ENCODE measurements at places on chromosomes 7 and 10.

DNA sequence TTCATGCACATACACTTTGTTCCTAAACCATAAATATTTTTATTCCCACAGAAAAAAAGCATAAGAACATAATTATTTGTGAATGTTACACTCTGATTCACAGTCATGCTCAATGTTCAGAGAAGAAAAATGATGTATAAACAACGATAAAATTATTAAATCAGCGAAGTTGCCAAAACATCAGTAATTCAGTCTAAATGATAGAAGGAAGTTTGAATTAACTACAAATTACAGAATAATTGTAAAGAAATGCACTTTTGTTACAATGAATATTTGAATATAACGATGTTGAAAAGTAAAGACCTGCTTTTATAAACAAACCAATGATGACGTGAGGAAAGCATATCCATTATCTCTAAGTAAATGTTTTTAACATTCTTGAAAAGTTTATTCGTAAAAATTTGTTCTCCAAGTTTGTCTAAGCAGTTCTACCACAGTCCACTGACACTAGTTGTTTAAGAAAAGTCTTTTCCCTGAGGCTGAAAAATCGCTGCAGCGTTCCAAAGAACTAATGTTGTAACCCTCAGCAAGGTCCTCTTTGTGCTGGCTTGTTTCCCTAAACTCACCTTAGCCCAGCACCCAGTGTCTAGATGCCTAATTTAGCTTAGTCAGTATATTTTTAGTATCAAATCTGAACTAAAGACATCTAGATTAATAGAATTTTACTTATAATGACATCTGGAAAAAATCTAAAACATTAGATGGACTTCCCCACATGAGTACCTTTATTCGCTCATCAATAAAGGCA, 30.4 kb downstream of the TSPAN12 start:
- no peak for DNase-seq

DNA sequence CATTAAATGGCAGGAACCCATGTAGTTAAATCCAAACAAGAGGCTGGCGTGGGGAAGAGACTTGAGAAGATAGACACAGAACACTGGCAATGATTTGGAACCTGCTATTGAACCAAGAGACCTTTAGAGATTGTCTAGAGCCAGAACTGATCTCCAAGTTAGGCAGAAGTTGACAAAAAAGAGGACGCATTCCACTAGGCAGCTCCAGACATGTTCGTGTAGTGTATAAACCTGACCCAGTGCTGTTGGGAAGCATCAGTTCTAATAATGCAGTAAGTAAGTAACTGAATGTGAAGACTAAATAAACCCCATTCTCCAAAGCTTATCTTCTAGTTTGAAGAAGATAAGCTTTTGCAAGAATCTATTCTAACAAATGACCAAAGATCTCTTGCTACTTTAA, 50.8 kb downstream of the AP3M1 start:
- DNase-seq: no peak

- peak; percentile 17 for DNase-seq
Observed at GRCh38 chr10:132904814-132905649, 37.3 kb downstream of the CFAP46 start.

GRCh38 chr7:76292213-76292573, 10.3 kb upstream of the HSPB1 start:
- DNase-seq: no peak

DNA sequence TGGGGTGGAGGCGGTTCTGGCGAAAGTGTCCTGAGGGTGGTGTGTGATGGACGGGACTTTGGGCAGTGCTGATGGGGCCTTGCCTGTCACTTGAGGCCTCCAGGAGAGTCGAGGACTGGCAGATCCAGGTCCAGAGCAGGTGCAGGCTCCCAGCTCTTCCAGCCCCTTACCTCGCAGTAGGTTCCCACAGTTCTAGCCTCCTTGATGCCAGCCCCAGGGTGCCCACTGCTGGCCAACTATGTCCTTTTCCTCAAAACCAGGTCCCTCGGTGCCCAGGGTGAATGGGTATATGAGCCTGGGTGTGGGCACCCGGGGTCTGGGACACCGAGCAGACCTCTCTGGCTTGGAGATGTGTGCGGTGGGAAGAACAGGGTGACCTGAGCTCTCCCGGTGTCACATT, 8.3 kb downstream of the FAM20C start:
- DNase-seq: no peak

DNA sequence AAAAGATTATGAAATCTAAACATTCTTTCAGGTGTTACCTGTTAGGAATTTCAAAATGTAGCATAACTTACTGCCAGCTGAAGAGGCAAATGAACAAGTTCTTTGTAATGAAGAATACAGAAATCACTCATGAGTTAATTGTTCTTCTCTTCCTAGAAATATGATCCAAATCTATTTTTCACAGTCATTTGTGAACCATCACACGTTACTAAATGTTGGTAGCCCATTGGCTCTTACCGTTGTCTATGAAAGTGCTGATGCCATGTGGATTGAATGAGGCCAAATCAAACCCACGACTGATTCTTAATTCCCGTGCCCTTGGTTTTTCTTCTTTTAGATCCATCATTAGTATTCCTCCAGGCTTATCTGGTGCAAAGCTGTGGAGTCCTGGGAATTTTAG, 15.9 kb upstream of the PON3 start:
- no peak for DNase-seq

DNA sequence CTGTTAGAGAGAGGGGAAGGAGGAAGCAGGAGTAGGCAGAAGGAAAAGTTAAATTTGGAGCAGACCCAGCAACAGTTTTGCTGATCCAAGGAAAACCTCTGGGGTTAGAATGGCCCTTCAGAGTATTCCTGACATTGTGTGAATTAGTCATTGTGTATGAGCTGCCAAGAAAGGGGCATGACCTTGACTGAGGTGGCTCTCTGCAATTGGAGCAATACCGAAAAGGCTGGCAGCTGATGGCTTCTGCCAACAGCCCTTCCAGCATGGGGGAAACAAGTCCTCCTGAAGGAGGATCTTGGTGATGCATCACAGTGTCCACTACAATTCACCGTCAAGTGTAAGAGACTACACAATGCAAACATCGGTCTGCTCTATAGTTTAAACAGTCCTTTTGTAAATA, 20.6 kb upstream of the WASL start:
- no peak for DNase-seq

- no peak for DNase-seq
Observed at GRCh38 chr10:68333058-68333395, 299 bp upstream of the PBLD start.

DNA sequence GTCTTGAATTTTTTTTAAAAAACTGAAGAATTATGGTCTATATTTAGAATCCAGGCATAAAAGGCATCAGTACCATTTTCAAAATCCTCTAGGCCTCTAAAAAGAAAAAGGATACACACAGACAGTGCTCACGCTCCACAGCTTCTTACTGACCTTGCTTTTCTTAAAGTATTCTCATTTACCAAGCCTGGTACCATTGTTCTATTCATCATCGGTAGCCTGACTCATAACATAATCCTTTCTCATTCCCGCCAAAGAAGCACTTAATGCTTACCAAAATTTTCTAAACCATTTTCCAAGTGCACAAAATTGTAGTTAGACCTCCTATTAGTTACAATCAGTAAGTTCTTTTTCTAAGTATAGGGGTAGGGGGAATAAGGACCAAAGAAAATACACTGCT, 54.6 kb downstream of the ATE1 start:
- no peak for DNase-seq

DNA sequence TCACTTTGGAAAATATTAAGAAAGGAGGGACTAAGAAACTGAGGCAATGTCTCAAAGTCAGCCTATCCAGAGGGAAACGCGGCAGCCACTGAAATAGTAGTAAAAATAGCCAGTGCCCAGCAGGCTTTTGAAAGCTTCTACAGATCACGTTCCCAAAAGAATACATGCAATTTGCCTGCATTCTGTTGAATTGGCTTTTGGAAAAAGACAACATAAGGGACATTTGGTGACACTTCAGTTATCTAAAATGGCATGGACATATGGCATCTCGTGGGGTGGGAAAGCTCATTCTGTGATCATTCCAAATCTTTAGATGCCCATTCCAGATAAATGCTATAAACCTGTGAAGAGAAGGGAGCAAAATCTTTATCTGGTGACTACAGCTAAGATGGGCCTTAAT, 82.8 kb upstream of the PDE1C start:
- no peak for DNase-seq

GRCh38 chr10:47396311-47396717, 12.2 kb upstream of the ZNF488 start:
- DNase-seq: no peak

DNA sequence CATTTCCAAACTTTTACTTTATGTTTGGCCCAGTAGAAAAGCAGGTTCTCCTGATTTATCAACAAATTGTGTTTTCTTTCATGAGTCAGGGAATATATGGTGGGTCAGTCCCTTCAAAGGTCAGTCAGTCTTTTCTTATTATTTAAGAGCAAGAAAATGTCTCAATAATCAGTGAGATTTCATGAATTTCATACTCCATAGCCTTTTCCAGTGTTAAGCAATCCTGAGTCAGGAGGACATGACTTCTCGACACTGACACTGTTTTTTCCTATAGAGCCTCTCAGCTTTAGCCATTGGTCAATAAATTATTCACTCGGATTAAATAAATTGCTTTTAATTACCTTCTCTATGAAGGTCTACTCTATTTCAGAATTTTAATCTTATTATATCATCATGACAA, 334.5 kb downstream of the SORCS1 start:
- no peak for DNase-seq

DNA sequence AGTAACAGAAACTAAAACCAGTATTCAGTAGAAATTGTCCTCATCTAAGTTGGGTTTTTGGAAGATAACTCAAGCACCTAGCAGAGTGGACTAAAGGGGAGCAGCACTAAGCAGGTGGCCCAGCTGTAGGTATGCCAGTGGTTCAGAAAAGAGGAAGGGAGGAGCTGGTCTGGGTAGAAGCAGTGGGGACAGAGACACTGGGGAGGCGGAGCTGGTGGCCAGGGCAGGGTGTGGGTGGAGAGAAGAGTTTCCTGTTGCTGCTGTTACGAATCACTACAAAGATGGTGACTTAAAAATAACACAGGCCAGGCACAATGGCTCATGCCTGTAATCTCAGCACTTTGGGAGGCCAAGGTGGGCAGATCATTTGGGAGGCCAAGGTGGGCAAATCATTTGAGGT, 136.2 kb downstream of the WDR11 start:
- no peak for DNase-seq

- no peak for DNase-seq
Observed at GRCh38 chr7:148650232-148650858, 48.4 kb upstream of the CUL1 start.

GRCh38 chr7:53205006-53205405, 169.6 kb downstream of the POM121L12 start:
- DNase-seq: no peak

- DNase-seq: no peak
Observed at GRCh38 chr7:81883801-81884393, 114.0 kb upstream of the HGF start.

GRCh38 chr10:60975716-60976115, 31.7 kb upstream of the RHOBTB1 start:
- DNase-seq: no peak

GRCh38 chr10:19195698-19196097, 147.1 kb downstream of the MALRD1 start:
- DNase-seq: no peak

DNA sequence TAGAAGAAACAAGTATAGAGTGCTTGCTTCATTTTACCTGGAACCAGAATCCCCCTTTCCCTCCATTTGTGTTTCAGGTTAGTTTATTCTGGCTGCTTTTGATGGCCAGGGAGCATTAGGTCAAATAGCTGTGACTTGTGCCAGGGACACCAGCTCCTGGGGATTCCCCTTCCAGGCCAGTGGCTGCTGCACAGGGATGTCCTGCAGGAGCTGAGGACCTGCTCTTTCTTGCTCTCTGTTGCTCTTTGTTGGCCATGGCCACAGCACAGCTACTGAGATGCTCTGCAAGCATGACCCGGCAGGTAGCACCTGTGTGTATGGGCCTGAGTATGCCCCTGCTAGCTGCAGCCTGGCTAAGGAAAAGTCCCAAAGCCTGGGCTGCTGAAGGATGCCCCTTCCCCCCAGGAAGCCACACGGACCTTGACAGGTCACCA, 208.9 kb downstream of the EBF3 start:
- DNase-seq: no peak

GRCh38 chr7:157300369-157300825, 36.4 kb upstream of the DNAJB6 start:
- DNase-seq: no peak

DNA sequence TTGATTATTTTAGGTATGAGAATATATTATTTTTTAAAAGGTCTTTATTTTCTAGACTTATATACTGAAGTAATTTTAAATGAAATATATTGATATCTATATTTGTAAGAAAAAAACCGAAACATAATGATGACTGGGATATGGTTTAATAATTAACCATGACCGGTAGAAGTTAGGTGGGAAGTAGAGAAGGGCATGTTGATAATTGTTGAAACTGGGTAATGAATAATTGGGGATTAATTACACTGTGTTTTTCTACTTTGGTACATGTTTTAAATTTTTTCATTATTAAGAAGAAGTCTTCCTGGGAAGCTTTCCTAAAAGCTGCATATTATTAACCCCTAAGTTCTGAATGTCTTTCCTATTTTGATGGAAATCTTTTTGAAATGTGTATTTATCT, 16.3 kb downstream of the TSPAN12 start:
- no peak for DNase-seq

- no peak for DNase-seq
Observed at GRCh38 chr10:98572594-98572993, 125.9 kb upstream of the HPS1 start.

DNA sequence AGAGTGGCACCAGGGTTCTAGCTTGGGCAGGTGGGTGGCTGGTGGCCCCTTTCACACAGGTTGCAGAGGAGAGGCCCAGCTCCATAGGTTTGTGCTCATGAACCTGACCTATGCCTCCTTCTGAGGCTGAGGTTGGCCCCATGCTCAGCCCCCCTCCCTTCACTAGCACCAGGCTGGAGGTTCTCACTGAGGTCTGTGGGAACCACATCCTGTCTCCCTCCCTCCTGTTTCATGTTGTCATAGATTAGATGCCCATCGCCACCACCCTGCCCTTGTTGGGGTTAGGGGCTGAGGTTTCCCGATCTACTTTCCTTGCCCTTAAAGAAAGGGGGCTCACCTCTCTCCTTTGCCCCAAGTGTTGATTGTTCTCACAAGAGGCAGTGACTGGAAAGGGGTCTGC, 14.7 kb downstream of the NEUROG3 start:
- DNase-seq: no peak

DNA sequence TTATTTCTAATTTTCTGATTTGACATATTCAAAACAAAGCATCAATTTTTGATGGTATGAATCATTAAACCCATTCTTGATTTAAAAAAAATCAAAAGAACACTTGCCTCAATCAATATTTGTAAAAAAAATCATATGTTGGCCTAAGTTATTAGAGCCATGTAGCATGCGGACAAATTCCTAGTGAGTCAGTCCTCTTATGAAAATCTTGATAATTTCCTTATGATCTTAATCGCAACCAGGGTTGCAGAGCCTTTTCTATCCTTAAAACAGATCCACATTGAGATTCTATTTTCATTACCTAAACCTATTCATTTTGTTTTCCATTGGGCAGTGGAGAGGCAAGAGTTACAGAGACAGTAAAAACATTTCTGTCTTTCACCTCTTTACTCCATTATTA, 203.2 kb downstream of the ARL4A start:
- DNase-seq: no peak

Measured in activated CD4-positive, alpha-beta T cell treated with anti-CD3 and anti-CD28 coated beads for 24 hours (primary cell).